ENCODE measurements at places on chromosomes 7 and 10.

GRCh38 chr7:69826283-69826682, 228.0 kb downstream of the AUTS2 start:
- DNase-seq, result no peak

DNA sequence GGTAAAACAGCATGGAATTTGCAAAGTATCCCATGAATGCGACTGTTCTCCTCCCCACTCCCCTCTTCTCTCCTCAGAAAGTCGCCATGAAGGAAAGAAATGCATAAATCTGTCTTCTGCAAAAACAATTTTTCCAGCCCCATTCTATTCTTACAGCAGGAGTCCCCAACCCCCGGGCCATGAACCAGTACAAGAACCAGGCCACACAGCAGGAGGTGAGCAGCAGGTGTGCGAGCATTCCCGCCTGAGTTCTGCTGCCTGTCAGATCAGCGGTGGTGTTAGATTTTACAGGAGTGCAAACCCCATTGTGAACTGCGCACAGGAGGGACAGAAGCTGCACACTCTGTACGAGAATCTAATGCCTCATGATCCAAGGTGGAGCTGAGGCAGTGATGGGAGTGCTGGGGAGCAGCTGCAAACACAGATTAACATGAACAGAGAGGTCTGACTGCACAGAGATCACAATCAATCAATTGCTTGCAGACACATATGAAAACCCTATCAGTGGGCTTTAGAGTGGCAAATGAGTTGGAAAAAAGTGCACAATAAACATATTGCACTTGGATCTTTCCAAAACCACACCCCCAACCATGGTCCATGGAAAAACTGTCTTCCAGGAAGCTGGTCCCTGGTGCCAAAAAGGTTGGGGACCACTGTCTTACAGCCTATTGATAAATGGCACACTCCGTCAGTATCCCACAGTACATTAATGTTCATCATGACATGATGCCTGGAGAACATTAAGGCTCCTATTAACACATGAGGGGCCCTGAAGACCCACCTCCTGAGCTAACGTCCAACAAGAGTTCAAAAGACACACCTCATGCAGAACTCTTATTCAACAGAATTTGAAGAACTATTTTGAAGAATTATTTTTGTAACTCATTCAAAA, 205.0 kb downstream of the PTPRN2 start:
- DNase-seq, result no peak

DNA sequence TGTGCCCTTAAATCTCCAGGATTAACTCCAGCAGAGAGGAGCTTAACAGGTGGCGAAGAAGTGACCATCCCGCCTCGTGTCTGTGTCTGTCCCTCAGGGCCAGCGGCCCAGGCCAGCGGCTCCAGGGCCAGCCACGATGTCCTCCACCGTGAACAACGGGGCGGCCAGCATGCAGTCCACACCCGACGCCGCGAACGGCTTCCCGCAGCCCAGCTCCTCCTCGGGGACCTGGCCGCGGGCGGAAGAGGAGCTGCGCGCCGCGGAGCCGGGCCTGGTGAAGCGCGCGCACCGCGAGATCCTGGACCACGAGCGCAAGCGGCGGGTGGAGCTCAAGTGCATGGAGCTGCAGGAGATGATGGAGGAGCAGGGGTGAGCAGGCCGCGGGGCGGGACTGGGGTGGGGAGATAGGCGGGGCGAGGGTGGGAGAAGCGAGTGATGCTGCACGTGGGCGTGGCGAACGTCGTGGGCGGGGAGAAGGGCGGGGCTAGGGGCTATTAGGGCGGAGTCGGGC, 33.3 kb downstream of the SRRM3 start:
- peak; percentile 78 for DNase-seq

DNA sequence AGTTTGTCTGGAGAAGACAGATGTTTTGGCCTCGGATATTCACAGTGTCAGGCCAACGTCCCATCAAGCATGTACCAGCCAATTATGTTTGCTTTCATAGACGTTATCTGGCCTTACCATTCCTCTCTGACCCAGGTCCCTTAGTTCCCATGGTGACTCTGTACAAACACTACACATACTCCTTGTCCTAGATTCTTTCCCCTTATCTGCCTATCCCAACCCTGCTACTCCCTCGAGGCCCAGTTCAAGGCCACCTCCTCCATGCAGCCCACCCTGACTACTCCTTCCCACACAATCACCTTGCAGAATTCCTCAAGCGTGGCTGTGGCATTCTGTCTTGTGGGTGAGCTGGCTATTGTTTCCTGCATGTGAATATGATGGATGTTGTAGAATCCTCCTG, 155.2 kb downstream of the PRKAG2 start:
- no peak for DNase-seq

DNA sequence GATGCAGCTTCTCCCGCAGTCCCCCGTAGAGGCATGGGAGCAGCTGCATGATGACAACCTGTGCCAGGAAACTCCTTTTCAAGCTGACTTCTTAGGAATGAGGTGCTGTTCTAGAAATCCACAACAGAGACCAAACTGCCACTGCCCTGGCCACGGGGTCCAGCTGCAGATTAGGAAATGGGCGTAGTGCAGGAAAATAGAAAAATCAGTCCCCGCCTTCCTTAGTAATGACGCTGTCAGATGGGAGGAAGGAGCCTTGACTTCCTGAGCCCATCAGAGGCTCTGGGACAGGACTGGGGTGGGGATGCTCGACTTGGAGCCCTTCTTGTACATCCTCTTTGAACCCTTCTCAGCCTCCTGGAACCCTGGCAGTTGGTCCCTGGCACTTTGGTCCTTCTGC, 227.8 kb upstream of the GRB10 start:
- no peak for DNase-seq

- no peak for DNase-seq
These were observed 55.5 kb downstream of the DLD start for GRCh38 chr7:107946451-107946850.

DNA sequence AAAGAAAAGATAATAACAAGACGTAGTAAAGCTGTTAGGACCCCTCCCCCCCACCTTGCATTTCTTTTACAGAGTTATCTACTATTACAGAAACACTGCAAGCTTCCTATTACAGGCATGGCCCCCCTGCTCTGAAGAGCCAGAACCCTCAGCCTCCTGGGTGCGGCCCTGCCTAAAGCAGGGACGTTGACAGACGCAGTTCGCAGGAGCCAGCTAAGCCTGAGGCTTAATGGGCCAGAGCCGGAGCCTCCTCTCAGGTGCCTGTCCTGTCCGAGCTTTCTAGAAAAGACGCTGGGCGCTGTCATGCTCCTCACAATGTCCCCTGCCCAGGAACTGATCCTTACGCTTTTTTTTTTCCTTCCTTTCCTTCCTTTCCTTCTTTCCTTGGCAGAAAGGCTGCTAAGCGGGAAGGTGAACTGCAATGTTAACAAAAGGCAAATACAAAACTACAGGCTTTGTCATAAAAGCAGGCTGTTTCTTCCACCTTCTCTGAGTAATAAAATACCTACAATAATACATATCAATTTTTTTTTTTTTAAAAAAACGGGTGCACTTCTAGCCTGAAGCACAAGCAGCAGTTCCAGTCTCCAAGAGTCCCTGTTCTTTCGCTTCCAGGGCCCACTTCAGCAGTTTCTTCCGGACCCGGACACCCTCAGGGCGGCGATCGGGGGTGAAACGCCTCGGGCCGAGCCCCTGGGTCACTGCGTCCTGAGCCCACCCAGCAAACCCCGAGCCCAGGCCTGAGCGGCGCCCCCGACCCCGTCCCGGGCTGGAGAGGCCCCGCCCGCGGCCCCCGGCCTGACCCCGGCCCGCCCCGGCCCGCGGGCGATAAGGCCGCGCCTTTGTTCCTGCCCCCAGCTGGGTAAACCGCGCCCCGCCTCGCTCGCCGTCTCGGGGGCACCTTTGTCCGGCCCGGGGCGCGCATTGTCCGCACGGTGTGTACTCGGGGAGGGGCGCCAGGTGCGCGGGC, 11.2 kb downstream of the MNX1 start:
- no peak for DNase-seq

DNA sequence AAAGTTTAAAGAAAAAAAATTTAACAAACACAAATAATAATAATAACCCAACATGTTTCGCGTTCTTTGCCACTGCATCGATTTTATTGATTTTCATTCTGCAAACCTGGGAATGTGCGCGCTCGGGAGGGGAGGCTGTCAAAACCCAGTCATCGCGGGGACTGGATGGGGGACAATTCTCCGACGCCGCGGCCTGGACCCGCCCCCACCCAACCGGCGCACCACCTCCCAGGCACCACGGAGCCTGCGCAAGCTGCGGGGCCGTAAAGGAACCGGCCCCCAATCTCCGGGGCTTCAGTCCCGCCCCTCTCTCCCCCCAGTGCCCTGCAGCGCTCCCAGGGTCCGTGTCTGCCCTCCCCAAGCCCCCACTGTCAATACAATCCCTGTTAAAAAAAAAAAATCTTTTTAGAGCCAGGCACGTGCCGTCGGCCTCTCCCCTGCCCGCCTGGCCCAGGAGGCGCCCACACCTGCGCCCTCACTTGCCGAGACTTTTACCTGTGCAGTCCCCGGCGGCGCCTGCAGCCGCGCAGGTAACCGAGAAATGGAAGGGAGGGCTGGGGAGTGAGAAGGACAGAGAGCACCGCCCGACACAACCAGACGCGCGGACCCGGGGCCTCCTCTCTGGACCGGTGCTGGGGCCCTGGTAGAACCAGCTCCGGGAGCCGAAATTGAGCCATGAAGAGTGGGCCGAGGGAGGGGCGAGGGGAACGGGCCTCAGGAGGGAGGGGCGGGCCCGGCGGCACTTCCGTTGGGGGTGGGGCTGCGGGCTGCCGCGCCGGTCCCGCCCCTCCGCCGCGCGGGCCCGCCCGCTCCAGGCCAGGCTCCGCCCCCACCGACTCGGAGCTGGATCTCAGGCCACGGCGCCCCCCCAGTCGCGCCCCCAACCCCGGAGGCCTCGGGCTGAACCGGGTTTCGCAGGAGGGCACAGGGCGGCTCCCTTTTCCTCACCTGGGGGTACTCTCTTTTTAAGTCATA, 7.6 kb upstream of the ZNF503 start:
- peak; percentile 73 for DNase-seq

DNA sequence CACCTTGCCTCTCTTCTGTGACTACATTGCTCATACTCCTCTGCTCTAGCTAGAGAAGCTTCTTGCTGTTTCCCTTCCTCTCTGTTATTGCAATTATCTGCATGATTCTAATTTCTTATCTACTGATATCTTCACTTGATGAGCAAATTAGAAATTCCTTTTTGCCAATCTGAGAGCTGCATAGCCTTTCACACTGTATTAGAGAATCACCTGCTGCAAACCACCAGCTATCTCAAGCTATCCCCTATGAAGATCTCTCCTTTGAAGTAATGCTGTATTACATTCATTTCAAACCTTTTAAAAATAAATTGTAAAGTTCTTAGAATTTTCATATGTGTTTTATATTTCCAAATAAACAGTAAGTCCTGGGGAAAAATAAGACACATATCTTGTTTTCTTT, 89.0 kb upstream of the ZNF804B start:
- no peak for DNase-seq
